ENCODE measurements at places on chromosomes 6 and 20.

DNA sequence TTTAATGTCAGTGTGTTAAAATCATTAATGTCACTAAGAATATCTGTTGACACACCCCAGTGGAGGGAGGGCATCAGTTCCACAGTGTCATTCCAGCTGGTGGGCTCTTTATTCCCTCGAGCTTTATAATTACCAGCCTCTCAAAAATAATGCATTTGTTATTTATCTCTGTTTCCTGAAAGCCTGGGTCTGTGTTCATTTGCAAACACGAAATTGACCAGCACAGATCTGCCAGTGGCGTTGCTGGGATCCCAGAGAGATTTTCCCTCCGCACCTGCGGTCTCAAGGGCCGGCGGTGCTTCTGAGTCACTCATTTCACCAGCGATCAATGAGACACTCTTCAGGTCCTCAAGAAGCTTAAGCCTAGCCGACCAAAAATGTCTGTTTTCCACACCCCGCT is 5.7 kb upstream of the PYGB start:
- DNase-seq = no peak

DNA sequence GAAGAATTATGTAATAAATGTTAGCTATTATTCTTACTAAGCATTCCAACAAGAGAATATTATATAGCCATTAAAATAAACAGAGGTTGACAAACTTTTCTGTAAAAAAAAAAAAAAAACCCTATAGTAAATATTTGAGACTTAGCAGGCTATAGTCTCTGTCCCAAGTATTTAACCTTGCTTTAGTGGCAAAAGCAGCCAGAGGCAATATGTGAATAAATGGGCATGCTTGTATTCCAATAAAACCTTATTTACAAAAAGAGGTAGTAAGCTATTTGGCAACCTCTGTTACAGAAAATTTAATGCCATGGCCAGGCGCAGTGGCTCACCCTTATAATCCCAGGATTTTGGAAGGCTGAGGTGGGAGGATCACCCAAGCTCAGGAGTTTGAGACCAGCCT is 14.6 kb downstream of the CDK5RAP1 start:
- DNase-seq = no peak

- DNase-seq = no peak
Observed at GRCh38 chr6:30601436-30601814, 15.6 kb downstream of the PPP1R10 start.

DNA sequence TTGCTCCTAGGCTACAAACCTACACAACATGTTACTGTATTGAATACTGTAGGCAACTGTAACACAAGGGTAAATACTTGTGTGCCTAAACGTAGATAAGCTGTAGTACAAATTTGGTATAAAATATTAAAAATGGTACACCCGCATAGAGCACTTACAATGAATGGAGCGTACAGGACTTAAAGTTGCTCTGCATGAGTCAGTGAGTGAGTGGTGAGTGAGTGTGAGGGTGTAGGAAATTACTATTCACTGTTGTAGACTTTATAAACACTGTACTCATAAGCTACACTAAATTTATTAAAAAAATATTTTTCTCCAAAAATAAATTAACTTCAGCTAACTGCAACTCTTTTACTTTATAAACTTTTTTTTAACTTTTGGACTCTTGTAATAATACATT is 391.6 kb downstream of the ADGRB3 start:
- DNase-seq = no peak

GRCh38 chr20:19968466-19969073 is 48.6 kb upstream of the NAA20 start:
- DNase-seq = no peak

- DNase-seq = no peak
Observed at GRCh38 chr6:27294409-27294808, 17.7 kb downstream of the POM121L2 start.

DNA sequence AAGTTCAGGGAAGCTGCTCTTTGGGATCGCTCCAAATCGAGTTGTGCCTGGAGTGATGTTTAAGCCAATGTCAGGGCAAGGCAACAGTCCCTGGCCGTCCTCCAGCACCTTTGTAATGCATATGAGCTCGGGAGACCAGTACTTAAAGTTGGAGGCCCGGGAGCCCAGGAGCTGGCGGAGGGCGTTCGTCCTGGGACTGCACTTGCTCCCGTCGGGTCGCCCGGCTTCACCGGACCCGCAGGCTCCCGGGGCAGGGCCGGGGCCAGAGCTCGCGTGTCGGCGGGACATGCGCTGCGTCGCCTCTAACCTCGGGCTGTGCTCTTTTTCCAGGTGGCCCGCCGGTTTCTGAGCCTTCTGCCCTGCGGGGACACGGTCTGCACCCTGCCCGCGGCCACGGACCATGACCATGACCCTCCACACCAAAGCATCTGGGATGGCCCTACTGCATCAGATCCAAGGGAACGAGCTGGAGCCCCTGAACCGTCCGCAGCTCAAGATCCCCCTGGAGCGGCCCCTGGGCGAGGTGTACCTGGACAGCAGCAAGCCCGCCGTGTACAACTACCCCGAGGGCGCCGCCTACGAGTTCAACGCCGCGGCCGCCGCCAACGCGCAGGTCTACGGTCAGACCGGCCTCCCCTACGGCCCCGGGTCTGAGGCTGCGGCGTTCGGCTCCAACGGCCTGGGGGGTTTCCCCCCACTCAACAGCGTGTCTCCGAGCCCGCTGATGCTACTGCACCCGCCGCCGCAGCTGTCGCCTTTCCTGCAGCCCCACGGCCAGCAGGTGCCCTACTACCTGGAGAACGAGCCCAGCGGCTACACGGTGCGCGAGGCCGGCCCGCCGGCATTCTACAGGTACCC is at the start of gene ESR1:
Gene ESR1, plus strand, starts transcription at position 170 of the 858 bp plus-strand sequence. Its CDS starts 231 bp downstream, at position 401.
- DNase-seq = no peak

GRCh38 chr6:31020057-31020456 is 9.8 kb downstream of the MUC22 start:
- DNase-seq = no peak

- DNase-seq = no peak
Observed at GRCh38 chr20:6715401-6715941, 52.0 kb upstream of the BMP2 start.

DNA sequence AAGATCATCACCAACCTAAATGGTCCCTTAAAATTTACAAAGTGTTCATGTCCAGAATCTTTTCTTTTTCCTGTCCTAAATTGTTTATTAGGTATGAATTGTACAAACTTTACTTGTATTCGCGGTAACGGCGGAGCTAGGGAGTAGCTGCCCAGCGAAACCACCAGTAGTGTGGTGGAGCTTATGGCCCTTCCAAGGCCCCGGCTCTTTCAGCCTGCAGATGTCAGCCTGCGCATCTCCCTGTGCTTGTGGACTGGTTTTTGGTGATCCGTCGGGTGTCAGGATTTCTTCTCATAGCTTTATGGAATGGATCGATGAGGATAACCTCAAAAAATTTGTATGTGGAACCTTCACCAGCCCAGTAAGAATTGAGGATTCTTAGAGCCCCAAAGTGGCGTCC is 27.2 kb upstream of the ENPP1 start:
- DNase-seq = no peak

- DNase-seq = no peak
Observed at GRCh38 chr20:36632487-36633284, 13.3 kb downstream of the SLA2 start.

DNA sequence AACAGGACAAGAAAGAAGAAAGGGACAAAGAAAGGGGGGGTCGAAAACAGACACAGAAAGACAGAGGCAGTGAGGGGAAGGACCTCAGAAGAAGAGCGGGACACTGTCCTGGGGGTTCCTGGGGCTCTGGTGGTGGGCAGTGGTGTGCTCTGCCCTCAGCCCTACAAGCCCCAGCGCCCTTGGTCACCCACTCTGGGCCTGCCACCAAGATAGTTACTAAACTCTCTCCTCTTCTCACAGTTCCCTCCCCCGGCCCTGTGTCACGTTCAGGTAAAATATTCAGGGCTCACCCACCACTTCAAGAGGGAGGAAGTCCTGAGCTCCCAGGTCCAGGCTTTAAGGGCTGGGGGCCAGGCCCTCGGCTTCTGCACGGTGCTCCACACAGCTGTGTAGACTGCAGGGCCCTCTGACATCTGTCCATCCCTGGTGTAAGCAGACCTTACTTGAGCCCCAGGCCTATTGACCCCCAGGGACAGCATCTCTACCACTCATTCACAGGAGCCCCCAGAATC is 87.4 kb downstream of the MRPL14 start:
- DNase-seq = no peak

GRCh38 chr6:93721386-93722048 is 302.2 kb upstream of the EPHA7 start:
- peak; percentile 74 for DNase-seq

GRCh38 chr20:18188434-18188833 is 50.8 kb downstream of the KAT14 start:
- no peak for DNase-seq

DNA sequence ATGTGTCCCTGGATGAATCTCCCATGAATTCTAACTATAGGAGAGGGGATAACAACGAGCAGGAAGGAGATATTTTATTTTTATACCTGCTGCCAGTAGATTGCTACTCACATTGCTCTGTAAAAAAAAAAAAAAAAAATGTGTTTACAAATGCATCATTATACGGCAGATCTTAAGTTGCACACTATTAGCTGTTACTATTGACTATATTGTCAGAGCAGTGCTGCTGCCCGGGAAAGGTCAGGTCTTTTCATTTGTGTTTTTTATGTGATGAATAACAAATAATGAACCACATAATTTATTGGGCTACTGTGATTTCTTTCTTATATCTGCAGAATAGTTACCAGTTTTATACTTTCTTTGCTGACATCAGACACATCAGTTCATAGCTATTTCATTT is 393.3 kb downstream of the C6orf118 start:
- no peak for DNase-seq

DNA sequence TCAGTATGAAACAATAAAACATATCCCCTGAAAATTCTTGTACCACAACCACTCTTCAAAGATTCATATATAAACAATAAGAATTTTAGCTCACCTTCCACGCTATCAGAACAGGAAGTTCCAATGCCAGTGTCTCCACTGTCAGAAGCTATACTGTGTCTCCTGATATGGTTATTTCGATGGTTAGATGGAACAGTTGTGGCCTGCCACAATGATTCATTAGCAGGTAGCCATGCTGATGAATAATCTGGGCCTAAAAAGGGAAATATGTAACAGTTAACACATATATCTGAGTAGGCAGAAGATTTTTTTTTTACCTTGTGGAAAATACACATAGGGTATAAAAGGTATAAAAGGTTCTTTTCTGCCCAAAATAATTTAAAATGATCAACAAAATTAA is 19.0 kb downstream of the CEP85L start:
- DNase-seq = no peak

GRCh38 chr20:62951896-62952372 is 575 bp upstream of the SLC17A9 start:
- no peak for DNase-seq

DNA sequence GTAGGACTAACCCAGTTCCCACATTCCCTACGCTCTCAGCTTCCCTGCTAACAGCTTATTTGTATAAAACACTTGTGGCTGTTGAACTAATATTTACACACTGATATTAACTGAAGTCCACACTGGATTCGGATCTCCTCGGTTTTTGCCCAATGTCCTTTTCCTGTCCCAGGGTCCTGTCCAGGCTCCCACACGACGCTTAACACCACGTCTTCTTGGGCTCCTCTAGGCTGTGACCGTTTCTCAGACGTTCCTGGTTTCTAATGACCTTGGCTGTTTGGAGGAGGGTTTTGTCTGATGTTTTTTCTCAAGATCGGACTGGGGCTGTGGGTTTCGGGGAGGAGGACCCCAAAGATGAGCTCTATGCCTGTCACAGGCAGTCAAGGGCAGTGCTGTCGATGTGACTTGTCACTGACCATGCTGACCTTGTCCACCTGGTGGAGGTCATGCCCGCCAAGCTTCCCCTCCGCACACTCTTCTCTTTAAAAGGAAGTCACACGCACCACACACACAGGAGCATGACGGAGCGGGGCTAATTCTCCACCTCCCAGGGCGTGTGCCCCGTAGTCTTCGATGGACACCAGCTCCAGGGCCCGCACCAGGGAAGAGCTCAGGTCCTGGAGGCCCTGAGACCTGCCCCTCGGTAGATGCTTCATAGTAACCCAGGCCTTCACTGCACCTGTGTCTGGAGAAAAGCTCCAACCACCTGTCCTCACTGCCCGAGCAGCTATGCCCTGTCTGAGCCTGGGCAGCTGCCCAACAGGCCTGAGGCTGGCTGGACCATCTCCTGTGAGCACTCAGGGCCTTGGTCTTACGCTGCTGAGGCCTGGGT is 72.0 kb downstream of the TTLL2 start:
- peak; percentile 6 for DNase-seq
